Renal cortex interstitium (tissue), 15 donors: ENCODE measurements at places on chromosomes 6 and 20. TPM values are rescaled to one million over a fixed set of nuclear protein-coding genes. Genes with fewer than 3 reads are reported as not detected.
A peak's percentile ranks its signal among the peaks of the same experiment; 100 is the strongest.

GRCh38 chr6:151254451-151255081 is 14.8 kb downstream of the AKAP12 start:
- no peak for DNase-seq

SMAP1 gene
- polyA plus RNA-seq: 27.0 TPM

IMPG1 gene
- polyA plus RNA-seq: 2.9 TPM

DNA sequence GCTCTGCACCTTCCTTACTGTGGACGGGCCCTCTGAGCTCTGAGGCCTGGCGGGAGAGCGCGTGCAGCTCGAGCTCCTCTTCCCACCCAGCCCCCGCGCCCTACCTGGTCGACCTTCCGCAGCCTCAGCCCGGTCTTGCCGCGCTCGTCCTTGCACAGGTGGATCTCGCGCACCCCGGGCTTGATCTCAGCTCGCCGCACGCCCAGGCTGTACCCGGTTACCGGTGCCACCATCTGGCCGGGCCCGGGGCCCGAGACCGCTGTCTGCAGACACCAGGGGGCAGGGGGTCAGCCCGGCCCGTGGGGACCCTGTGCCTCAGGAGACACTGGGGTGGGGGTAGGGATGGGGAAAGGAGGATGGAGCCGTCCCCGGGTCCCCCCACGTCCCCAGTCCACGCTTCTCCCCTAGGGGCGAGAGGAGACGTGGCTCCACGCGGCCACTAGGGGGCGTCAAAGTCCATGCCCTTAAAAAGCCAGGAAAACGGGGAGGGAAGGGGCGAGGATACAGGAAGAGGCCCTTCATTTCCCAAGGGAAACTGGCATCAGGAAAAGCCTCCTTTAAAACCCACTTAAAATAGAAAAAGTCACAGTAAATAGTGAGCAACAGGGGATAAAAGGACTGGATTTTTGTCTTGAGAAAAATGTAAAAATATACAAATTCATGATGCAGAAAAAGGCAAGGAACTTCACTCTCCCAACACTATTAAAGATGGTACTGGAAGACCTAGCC is 15.5 kb downstream of the SDCBP2 start:
- DNase-seq: peak; percentile 64

GRCh38 chr6:161415302-161415855 is 141.5 kb upstream of the AGPAT4 start:
- no peak for DNase-seq

DNA sequence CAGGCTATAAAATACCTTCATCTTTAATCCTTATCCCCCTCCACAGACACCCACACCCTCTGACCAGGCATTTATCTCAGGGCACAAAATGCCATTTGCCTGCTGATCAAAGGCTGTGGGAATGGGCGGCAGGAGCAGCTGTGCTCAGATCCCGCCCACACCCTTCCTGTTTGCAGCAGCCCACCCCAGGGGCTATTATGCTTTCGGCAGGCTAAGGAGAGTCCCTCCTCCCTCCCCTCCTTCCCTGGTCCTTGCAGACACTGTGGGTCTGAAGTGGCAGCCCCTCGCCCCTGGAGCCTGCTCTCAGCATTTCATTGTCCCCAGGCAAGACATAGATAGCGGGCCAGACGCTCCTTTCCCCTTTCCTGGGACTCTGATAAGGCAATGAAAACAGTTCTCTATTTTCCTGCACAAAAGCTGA is 220.8 kb upstream of the HEY2 start:
- no peak for DNase-seq

- DNase-seq: no peak
Measured at GRCh38 chr20:36273414-36274180, 32.5 kb upstream of the DLGAP4 start.

BLTP3A gene
- polyA plus RNA-seq: 13.8 TPM

DNA sequence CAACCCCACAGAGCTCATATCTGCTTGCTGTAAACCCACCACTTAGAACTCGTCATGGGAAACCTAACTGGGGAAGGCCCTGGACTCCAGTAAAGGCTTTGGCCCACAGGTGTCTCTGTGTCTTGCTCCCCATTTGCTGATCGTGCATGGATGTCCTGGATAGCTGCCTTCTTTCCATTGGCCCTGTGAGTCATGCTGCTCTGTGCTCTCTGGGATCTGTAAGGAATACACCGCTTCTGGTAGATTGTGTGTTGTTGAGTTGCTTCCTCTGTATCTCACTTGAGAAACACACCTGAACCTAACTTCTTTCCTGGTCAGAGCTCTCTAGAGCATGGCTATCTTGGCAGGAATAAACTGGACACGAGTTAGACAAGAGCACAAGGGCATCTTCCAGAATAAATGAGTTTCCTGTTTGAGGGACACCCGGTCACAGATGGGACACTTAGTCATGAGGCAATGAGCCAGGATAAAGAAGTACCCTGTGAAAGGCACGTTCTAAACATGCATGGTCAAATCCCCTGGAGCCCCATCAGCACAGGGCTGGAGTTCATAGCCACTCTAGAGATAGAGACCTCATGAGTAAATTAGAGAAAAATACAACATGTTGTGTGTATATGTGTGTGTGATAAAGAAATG is 99.6 kb upstream of the TMEM170B start:
- no peak for DNase-seq

C4A gene
- 15.7 TPM for polyA plus RNA-seq

DNA sequence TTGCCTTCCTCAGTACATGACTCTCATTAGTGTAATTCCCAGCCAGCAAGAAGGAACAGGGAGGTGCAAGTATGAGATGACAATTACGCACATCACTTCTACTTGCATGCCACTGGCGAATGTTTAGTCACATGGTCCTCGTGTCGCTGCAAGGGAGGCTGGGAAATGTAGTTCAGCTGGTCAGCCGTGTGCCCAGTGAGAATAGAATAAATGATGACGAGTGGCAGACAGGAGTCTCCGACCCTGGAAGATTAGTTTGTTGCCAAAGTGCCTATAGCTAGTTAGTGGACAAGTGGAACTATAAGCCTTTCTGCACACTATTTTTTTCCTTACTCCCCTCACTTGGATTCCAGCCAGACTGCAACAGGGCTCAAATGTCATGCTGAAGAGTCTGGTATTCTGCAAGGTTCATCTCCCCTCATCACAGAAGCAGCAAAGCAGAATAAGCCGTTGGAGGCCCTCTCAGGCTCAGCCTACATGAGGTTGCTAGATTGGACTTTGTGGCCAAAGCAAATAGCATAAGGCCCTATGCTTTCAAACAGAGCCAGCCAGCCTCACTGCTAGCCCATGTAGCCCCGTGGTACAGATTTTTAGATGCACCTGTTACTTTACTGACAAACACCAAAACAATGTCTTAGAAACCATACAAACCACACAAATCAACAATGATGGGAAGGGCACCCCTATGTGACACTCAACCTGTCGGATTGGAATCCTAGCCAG is 9.7 kb downstream of the LINC00237 start:
- DNase-seq: no peak

TRIM10 gene
- 0.39 TPM for polyA plus RNA-seq

DNA sequence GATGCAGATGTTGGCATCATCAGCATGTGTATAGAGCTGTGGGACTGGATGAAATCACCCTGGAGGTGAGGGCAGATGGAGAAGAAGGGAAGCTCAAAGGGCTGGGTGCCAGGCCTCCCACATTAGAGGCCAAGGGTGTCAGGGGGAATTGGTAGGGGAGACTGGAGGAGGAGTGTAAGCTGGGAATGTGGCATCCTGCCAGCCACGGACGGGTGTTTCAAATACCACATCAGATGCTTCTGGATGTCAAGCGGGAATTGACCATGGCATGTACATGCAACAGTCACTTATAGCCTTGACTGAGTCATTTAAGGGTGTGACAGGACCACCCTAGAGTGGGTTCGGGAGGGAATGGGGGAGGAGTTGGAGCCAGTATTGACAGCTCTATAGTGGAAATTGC is 9.6 kb downstream of the ERGIC3 start:
- no peak for DNase-seq

GRCh38 chr6:78353040-78353439 is 514.3 kb upstream of the IRAK1BP1 start:
- DNase-seq: no peak

RIPPLY2 gene
- polyA plus RNA-seq: not detected
